Activated T-helper 1 cell treated with anti-CD3 and anti-CD28 coated beads, Interleukin-12 subunit alpha, Interleukin-12 subunit beta, Interleukin-2, Interleukin-4 antibody, amounts not matched to agents 30 ng/mL and 10 ng/mL and 1 ng/mL, durations not matched to agents 14 hours and 24 hours and 36 hours (primary cell): ENCODE measurements at places on chromosomes 4 and X.

DNA sequence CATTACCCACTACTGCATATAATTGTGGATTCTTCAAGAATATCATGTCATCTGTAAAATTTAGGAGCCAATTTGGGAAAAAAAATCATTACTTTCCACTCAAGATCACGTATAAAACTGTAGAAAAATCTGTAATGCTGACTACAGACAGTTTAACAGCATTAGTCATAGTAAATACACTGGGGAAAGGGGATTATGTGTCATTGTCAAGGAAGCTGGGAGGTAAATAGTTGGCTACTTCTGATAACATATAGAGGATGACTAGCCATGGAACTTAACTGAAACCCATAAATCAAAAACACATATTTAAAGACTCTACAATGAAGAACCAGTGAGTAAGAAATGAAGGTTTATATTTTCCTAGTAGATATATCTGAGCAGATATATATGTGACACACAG is 1666.4 kb upstream of the IGFBP7 start:
- no peak for DNase-seq

DNA sequence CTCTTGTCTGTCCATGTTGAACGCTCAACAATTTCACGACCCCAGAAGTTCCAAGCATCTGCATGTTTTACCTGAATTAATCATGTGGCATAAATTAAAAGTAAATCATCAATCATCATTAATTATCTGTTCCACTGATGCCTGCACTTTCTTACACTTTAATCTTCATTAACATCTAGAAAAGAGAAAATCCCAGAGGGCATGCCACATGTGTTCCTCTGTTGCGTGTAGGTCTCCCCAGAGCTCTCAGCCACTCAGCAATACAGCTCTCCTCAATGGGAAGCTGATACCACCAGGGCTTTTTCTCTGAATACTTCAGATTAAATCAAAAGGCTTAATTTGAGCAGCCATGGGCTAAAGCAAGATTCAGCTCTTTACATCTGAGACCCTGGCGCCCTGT is 722.4 kb upstream of the TENM3 start:
- DNase-seq = no peak

- no peak for DNase-seq
Observed at GRCh38 chr4:94711635-94712034, 46.1 kb upstream of the BMPR1B start.

DNA sequence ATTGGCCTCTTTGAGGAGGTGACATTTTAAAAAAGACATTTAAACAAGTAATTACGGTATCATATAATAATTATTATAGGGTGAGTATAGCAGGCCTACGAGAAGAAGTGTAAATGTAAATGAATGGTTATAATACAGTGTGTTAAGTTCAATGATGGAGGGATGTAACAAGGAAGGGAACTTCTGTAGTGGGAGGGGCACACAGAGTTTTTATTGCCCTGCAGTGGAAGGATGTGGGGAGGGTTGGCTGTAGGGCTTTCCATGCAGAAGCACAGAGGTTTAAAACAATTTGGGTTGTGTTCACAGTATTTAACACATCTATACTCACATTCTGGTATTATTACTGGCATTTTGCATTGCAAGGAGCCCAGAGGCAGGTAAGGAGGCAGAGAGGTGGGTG is 41.1 kb downstream of the AFF1 start:
- DNase-seq = no peak

DNA sequence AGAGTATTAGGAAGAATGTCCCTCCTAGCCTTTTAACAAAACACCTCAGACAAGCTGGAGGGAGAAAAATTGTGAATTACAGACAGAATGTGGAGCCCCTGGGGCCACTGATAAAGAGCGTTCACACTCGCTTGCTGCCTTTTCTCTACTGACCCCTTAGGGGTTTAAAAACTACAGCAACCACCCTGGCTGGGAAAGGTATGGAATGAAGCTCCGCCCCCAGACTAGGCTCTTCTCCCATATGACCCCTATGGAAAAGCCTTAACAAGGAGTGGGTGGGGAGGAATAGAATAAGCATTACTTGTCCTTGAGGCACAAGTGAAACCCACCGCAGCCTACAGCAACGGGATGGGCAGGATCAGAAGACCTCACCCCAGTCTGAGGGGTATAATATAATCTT is 26.3 kb downstream of the ANKRD50 start:
- DNase-seq = no peak

GRCh38 chr4:138204507-138204906 is 37.6 kb downstream of the SLC7A11 start:
- DNase-seq = no peak

- DNase-seq = no peak
Observed at GRCh38 chr4:160880180-160880579, 1283.6 kb downstream of the FSTL5 start.

GRCh38 chrX:131869182-131869581 is 153.9 kb upstream of the STK26 start:
- DNase-seq = no peak

DNA sequence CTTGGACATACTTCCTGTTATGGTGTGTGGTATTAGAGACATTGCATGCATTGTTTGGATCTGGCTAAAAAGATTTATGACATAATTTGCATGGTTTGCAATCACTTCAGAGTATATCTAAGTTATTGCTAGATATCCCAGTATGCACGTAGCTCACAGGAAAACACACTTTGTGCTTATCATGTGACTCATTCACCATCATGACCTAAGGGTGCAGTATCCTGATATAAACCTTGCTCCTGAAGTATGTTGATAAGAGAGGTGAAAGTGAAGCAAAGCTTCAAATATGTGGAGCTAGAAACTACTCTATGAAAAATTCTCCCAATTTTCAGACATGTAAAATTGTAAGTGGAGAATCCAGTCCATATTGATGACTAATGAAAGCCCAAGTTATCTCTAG is 46.9 kb upstream of the GRXCR1 start:
- no peak for DNase-seq

- DNase-seq = no peak
Observed at GRCh38 chr4:128006592-128006991, 41.4 kb downstream of the ABHD18 start.

DNA sequence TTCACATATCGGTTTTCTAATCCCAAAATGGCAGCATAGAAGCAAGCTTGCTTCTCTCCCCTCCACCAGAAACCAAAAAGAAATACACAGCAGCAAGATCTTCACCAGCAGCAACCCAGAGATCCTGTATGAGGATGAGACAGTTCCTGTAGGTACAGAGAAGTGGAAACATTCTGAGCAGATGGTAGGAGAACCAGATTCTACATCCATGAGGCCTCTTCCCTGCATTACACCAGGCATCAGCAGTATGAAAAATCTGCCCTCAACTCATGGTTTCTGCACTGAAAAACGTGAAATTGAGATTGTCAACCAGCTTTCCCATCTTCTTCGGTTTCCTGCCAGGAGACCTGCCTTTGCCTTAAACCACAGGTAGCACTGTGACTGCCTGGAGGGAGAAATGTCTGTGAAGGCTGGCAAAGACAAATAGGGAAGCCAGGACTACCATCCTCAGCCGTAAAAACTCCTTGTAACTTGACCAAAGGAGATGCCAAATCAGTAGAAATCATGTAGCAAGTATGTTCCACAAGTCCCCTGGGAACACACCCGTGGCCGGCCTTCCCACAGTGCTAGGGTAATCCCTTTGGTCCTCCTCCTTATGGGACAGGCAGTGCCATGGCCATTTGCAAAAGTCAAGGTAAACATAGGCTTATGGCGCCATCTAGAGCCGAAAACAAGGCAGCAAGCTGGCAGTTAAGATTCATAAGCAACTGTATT is 24.0 kb upstream of the MTHFD2L start:
- DNase-seq = peak; percentile 28

DNA sequence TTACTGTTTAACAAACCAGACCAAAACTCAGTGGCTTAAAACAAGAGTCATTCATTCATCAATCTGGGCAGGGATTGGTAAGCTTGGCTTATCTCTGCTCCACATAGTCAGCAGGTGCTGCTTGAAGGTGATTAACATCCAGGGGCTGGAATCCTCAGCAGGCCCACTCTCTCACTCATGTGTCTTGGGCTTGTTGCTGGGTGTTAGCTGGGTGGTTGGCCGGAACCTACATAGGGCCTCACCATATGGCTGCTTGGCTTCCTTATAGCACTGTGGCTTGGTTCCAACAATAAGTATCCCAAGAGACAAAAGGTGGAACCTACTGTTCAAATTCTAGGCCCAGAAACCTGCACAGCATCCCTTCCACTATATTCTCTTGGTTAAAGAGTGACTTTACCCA is 125.0 kb downstream of the RASGEF1B start:
- DNase-seq = no peak

DNA sequence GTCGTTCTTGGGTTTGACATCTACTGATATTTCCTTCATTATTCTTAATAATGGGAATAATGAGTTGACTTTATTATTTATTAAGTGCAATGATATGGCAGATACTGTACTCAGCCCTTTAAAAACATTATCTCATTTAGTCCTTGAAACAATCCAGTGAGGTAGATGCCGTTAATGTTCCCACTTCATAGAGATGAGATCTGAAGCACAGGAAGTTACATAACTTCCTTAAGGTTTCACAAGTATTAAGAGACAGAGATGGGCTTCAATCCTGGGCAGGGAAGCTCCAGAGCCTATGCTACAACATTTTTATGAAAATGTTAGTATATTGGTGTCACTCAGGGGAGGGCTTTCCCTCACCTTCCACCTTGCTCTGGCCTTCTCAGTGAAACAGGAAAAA is 9.7 kb upstream of the KLHL13 start:
- no peak for DNase-seq

- no peak for DNase-seq
Observed at GRCh38 chr4:77921701-77922100, 59.1 kb downstream of the MRPL1 start.

DNA sequence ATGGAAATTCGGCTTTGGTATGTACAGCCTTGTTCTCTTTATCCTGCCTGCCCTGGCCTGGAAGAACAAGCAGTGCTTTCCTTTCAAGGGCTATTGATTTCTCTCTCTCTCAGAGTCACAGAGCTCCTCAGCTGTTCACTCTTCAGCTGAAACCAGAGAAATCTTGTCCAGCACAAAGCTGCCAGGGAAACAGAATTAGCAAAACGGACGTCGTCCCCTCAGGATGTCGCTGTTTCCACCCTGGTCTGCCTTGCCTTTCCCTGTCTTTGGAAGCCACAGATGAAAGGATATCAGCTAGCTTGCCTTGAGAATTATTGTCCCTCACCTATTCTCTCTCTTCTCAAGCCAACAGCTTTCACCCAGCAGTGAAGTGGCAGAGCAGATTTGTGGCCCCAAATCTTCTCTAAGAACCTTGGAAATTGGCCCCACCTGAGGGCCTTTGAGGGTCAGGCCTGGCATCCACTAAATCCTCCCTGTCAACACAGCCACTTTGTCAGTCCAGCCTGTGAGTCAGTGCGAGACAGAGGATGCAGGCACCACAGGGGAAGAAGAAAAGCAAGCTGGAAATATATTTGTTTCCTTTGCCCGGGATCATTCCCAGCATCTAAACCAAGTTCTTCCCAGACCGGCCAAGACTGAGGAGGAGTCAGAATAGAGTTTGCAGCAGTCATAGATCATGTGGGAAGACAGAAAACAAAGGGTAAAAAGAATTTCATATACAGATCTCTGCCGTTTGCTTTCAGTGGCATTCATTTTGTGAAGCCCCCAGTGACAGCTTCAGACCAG is 63.8 kb upstream of the MTM1 start:
- no peak for DNase-seq

- no peak for DNase-seq
Observed at GRCh38 chr4:141730805-141731204, 94.4 kb downstream of the IL15 start.

GRCh38 chr4:52248820-52249219 is 197.7 kb downstream of the SPATA18 start:
- DNase-seq = no peak

DNA sequence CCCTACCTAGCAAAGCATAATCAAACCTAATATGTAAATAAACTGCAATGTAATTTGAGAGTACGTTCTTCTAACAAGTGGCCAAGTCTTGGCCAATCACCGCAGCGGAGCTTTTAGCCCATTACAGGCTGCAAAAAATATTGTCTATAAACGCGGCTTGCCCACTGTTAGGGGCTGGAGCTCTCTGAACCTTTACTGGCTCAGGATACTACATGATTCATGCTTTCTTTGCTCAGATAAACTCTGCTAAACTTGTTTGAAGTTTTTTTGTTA is 990 bp upstream of the HADH start:
- no peak for DNase-seq

GRCh38 chr4:87322754-87323153 is at the start of gene HSD17B13:
Gene HSD17B13, minus strand, starts transcription at chr4:87322882. Its CDS starts 41 bp downstream, at chr4:87322841.
- DNase-seq = no peak

- no peak for DNase-seq
Observed at GRCh38 chr4:10611673-10612072, 72.9 kb downstream of the CLNK start.

DNA sequence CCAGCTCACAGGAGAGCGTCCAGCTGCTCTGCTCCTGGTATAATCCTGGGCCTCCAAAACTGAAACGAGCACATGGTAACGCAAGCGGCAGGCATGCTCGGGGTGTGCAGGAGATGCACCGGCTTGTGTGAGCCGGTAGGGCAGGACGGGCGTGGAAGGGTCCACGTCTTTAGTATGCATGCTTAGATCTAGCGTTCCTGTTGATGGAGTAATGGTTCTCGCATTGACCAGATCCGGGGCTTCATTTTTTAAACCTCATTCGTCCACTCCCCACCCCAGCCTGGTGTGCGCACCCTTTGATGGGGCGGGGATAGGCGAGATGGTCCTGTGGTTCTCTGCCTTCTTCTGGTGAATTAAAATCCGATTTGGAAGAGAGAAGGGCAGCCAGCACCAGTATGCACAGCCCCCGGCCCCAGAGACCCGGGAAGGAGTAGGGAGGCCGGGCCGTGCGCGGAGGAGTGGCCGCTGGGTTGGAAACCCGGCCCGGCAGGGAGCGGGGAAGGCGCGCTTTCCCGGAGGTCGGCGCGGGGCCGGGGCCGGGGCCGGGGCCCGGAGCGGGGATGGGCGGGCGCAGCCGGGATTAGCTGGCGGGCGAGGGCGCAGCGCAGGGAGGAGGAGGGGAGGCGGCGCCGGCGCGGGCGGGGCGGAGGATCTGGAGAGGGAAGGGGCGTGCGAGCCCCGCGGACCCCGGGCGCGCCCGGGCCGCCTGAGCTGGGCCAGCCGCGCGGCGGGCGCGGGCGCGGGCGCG is 39.9 kb downstream of the FAM149A start:
- no peak for DNase-seq

- DNase-seq = no peak
Observed at GRCh38 chrX:123201720-123202119, 17.6 kb downstream of the GRIA3 start.

- no peak for DNase-seq
Observed at GRCh38 chrX:17922303-17922702, 61.2 kb upstream of the RAI2 start.

DNA sequence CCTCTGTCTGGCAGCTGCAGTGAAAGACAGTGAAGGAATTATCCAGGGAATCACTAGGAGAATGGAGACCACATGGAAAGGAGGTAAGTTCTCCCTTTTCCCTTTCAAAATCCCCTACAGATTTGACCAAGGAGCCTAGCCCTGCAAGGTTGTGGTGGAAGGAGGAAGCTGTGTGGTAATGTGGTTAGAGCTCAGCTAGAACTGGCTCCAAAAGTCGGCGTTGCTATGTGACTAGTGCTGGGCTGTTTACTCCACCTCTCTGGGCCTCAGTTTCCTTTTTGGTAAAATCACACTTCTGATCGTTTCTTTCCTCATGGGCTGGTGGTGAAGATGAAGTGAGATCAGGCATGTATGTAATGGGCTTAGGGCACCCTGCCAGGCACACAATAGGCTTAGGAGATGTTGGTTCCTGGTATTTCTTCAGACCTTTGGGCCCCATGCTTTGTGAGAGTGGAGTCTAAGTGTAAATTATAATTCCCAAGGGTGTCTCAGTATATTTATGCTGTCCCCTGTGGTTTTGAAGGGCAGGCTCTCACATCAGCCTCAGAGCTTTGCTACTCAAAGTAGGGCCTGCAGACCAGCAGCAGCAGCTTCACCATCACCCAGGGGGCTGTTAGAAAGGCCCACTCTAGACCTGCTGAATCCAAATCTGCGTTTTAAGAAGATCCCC is 183.7 kb upstream of the BCOR start:
- no peak for DNase-seq
